ENCODE measurements at places on chromosomes 13 and 19.

- DNase-seq, result peak; percentile 76
Measured at GRCh38 chr19:46748325-46749109, 2.3 kb upstream of the STRN4 start.

GRCh38 chr19:58518256-58519086 lies 1.1 kb downstream of the ZBTB45 start:
- no peak for DNase-seq

GRCh38 chr19:10209315-10209714 lies 14.6 kb upstream of the DNMT1 start:
- no peak for DNase-seq

- peak; percentile 65 for DNase-seq
Measured at GRCh38 chr19:33194886-33195644, 935 bp downstream of the LRP3 start.

GRCh38 chr19:58555920-58556621 lies 1.2 kb upstream of the CHMP2A start:
- DNase-seq, result no peak
